H9 (cell line): ENCODE measurements at places on chromosomes 12 and 14. TPM values are rescaled to one million over a fixed set of nuclear protein-coding genes. Genes with fewer than 3 reads are reported as not detected.

ARHGDIB gene
- total RNA-seq, result 0.29 and 0.44 TPM in 2 replicates

DNA sequence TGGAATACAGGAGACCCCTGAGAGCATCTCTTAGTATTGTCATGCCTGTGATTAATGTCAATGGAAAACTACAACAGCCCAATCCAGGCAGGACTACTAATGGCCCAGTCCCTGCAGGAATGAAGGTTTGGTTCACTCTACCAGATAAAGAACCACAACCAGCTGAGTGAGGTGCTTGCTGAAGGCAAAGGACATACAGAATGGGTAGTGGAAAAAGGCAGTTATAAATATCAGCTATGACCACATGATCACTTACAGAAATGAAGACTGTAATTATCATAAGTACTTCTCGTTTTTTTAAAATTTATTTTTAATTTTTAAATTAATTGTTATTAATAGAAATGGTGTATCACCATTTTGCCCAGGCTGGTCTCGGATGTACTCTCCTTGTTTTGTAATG is 17.2 kb upstream of the LPCAT3 start:
- DNase-seq, result no peak

TAS2R8 gene
- not detected in 2 replicates for total RNA-seq

PIWIL1 gene
- not detected in 2 replicates for total RNA-seq

GRCh38 chr12:99056186-99056585 is 411.1 kb downstream of the APAF1 start:
- no peak for DNase-seq

- no peak for DNase-seq
Observed at GRCh38 chr12:40946612-40947194, 241.4 kb upstream of the PDZRN4 start.

CATSPERB gene
- total RNA-seq, result 0.48 and 0.68 TPM in 2 replicates

DNA sequence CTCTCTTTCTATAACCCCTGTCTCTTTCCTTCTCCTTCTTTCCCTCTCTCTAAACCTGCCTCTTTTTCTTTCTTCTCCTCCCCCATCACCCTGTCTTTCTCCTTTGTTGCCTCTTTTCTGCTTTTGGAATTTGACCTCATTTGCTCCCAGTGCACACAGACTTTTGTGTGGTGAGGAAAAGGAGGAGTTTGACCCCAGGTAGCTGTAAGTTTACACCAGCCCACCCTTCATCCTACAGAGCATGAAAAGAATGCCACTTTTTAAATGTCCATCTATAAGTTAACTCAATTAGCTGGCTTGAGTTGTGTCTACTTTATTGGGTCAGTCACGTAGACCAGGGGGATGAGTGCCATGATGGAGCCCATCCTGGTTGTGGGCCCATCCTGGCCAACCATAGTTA is 146.8 kb upstream of the SLC38A2 start:
- no peak for DNase-seq

DNA sequence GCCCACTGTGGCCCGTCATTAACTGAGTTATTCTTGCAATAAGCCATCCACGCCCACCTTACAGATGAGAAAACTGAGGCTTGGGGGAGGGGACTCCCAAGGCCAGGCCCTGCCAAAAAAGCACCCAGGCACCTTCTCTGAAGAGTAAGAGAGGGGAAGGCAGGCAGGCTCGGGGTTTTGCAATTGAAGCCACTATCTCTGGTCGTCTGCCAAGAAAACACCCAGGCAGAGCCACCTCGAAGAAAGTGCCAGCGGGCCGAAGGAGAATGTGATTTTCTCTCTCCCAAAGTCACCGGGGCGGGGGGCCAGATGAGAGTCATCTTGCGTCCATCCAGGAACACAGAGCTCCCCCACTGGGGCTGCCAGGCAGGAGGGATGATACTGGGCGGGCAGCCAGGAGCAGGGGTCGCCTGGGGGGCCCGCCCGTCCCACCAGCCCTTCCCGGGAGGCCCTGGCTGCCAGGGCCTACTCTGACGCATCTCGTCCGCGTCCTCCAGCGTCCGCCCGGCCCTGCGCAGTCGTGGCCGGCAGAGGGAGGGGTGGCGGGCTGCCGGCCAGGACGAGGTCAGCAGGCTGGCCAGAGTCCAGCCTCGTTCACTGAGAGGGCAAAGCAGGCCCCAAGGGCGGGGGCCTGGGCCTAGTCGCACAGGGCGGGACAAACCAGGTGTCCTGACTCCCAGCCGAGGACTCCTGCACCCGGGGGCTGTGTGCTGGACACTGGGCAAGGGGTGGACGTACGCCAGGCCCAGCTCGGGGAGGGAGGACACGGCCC is 74.3 kb downstream of the RFLNA start:
- no peak for DNase-seq

- DNase-seq, result no peak
Observed at GRCh38 chr14:100669468-100669867, 57.2 kb upstream of the DLK1 start.

- DNase-seq, result no peak
Observed at GRCh38 chr12:99910342-99910741, 74.4 kb downstream of the ANKS1B start.

GRCh38 chr14:97873291-97873690 is 1076.1 kb downstream of the VRK1 start:
- DNase-seq, result no peak

GRCh38 chr14:93369713-93370266 is 22.8 kb downstream of the COX8C start:
- DNase-seq, result no peak

DNA sequence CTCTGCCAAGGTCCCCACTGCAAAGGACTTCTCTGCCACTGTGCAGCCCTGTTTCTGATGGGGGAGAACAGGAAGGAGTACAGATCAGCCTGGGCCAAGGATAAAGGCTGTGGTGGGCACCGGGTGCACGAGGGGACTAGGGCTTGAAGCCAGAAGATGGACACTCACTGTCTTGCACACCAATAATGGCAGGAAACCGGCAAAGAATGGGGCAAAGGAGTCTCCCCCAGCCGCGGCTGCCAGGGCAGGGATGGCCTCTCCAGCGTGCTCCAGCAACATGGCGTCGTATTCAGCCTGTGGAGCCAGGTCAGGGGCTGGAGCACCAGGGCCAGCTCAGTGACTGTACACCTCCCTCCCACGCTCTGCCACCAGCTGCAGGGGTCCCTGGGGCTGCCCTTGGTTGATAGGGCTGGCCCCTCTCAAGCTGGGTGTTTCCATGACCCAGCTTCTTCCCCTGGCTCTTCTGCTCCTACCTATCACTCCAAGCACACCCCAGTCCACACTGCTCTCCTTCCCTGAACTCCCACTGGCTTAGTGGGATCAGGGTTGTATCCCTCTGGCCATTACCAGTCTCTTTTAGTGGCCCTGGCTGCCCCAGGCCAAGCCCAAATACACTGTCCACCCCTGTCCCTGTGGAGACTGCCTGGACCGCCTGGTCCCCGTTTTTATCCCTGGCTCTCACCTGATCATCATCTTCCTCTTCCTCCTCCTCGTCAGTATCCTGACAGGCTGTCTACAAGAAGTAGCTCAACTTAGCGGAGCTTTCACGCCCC is 6.3 kb downstream of the IPO4 start:
- no peak for DNase-seq

GRCh38 chr12:131825146-131825892 is 2.9 kb upstream of the MMP17 start:
- peak; percentile 30 for DNase-seq

DNA sequence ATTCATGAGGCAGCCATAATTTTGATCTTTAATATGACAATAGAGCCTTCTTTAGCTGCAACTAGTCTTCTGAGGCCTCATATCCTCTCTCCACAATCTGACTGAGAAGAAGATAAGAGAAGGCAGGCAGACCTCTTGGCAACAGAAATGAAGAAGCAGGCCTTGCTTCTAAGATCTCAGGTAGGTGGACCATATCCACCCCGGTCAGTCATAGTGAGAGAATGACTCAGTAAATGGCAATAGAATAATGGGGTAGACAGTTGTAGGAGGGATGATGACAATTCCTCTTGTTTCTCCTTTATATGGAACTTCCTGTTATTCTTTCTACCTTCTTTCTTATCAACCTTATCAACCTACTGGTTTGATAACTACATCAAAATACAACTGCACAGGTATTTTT is 246.7 kb upstream of the G2E3 start:
- no peak for DNase-seq

RTL1 gene
- total RNA-seq, result not detected in 2 replicates

- no peak for DNase-seq
Observed at GRCh38 chr12:110436231-110436630, 13.9 kb downstream of the ARPC3 start.

KRT5 gene
- total RNA-seq, result not detected in 2 replicates

GRCh38 chr14:99737451-99737951 is 53.4 kb downstream of the CYP46A1 start:
- DNase-seq, result no peak

HOXC4 gene
- total RNA-seq, result not detected in 2 replicates

DNA sequence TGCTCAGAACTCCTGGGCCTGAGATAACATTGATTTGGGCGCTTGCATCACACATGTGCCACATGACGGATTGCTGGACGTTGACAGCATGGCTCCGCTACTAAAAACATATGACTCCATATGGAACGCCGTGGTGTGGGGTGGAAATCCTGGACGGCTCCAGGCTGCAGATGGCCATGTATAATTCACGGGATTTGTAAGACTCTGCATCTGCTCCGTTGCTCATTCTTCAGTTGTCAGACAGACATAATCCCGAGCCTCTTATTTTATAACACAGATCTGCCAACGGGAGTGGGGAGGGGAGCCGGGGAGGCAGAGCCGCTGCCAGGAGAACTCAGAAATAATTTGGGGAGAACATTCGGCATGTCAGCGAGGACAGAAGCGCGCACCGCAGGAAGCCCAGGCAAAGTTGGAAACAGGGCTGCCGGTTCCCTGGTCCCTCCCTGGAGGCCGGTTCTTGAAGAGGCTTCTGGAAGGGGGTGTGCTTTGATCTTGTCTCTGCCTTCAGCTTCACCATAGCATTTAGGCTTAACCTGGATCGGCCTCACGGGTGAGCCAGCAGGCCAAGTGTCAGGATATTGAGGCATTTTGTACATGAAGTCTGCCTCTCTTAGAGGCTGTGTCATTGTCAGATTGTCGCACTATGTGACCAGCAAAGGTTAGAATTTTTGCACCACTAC is 45.8 kb upstream of the MYL2 start:
- DNase-seq, result no peak
